ENCODE measurements at places on chromosomes 3 and 15. TPM values are rescaled to one million over a fixed set of nuclear protein-coding genes. Genes with fewer than 3 reads are reported as not detected.
A peak's percentile ranks its signal among the peaks of the same experiment; 100 is the strongest.

DNA sequence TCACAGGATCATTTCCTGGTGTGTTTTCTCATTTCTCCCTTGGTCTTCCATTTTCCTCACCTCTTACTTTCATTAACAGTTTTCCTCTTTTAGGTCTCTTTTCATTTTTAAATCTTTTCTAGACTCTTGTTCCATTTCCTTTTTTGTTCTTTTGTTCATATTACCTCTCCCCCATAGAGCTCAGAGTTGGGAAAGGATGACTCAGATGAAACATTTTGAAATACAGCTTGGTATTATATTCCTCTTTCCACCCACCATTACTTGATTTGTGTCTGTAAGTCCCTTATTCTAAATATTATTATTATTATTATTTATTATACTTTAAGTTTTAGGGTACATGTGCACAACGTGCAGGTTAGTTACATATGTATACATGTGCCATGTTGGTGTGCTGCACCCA, 153.1 kb downstream of the VGLL3 start:
- H3K27me3 ChIP-seq, result no peaks in the 10 kb centered on the region
- H3K4me3 ChIP-seq, result no peak overlapping the region

DNA sequence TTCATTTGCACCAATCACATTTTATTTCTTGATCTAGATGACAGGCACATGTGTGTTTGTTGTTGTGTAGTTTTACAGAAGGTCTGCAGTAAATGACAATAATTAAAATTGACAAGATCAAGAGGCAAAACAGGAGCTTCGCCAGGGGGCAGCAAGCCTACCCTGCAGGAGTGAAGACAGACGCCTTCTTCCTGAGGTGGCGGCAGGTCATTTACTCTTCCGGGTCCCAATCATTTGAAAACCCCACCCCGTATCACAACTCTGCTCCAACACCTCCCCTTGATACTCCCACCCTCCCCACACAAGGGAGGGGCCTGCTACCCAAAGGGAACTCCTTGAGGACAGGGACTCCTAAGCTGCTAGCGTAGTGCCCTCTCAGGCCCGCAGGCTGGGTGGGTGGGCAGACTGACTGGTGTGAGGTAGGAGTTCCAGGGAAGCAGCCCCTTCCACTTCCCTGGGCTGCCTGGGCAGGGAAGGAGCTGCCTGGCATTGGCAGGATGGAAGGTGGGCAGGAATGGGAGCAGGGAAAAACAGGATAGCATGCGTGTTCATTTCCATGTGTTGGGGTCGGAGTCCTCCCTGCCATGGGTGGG, 13.1 kb downstream of the CHDH start:
- no peak overlapping the region for H3K27ac ChIP-seq
- no peaks in the 10 kb centered on the region for H3K36me3 ChIP-seq
- no peak for ATAC-seq
- no peak overlapping the region for H3K4me3 ChIP-seq
- no peaks in the 10 kb centered on the region for H3K4me1 ChIP-seq

DNA sequence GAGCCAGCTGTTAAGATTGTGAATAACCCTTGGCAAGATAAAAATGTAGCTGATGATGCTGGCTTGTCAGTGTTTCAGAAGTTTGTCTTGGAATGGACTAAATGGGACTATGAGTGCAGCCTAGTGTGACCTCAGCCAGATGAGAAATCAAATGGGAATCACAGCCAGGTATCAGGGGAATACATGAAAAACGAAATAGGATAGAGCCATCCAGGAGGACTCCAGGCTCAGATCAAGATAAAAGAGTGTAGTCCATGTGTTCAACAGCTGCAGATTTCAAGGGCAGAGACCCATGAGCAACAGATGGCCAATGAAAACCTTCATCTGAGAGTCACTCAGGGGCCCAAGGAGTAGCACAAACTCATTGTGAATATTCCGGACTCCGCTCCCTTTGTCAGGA, 1080.9 kb upstream of the CADM2 start:
- H3K4me1 ChIP-seq, result no peaks in the 10 kb centered on the region
- H3K27me3 ChIP-seq, result no peaks in the 10 kb centered on the region
- no peak overlapping the region for H3K27ac ChIP-seq
- ATAC-seq, result no peak
- no peak overlapping the region for H3K4me3 ChIP-seq
- H3K36me3 ChIP-seq, result no peaks in the 10 kb centered on the region

ETV5 gene
- total RNA-seq, result 1.2 TPM

DNA sequence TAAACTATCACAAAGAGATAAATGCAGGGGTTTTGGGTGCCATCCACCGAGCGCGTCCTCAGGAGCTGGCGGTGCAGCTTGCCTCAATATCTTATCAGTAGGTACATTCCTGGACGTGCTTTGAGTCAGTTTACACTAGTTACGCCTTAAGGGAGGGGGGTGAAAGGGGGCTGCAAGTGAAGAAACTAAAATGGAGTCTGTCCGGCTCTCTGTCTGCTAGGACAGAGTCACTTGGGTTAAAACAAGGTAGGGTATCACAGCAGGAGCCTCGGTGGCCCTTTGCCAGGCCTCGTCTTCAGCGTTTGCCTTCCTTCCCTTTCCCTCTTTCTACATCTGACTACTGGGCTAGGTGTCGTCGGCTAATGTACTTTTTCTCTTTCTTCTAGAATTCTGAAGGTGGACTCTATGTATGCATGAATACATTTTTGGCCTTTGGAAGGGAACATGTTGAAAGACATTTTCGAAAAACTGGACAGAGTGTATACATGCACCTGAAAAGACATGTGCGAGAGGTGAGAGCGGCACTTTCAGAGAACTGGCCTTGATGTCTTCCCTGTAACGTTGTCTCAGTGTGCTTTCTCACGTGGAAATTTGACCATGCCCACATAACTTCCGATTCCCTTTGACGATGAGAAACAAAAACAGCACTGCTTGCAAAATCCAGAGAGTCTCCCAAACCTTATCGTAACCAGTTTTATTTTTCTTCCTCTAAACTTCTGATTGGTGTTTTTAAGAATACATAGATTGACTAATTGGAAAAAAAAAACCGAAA, 28.8 kb downstream of the USP13 start:
- peaks cover 12% of the 10 kb centered on the region for H3K36me3 ChIP-seq
- H3K27ac ChIP-seq, result no peak overlapping the region
- ATAC-seq, result no peak
- H3K4me1 ChIP-seq, result no peaks in the 10 kb centered on the region
- no peak overlapping the region for H3K4me3 ChIP-seq
- H3K27me3 ChIP-seq, result no peaks in the 10 kb centered on the region

SLC51B gene
- total RNA-seq, result not detected

PLSCR5 gene
- total RNA-seq, result not detected

DNA sequence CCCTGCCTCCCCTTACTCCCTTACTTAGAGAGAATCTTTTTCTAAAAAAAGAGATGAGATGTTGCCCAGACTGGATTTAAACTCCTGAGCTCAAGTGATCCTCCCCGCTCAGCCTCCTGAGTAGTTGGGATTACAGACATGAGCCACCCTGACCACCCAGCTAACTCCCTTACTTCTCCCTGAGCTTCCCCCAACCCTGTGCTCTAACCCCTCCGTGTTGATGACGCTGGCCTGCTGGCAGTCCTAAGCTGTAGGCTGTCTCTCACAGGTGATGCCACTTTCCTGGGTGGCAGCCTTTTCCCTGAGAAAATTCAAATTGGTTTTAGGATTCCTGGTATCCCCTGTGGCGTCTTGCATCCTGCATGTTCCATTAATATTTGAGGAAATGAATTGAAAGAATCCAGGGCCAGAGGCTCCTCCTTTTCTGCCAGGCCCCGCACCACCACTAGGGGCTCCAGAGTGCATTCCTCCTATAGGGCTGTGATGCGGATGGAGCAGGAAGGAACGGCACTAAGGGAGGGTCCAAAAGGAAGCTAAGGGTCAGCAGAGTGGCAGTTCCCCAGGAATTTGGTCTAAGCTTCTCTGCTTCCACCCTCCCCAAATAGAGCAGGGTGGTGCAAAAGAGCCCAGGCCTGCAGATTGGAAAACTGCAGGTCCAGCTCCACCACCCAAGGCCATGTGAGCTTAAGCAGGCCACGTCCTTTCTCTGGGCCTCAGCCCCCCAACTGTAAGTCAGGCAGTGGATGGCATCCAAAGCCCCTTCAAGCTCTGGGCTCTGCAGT, 101.1 kb downstream of the DAPK2 start:
- no peaks in the 10 kb centered on the region for H3K36me3 ChIP-seq
- peak overlapping the region; percentile 75 for H3K27ac ChIP-seq
- peak overlapping the region; percentile 7 for H3K4me3 ChIP-seq
- no peaks in the 10 kb centered on the region for H3K27me3 ChIP-seq
- H3K4me1 ChIP-seq, result peaks cover 5% of the 10 kb centered on the region
- ATAC-seq, result peak; percentile 93

GRCh38 chr15:100229181-100230163, 112.3 kb downstream of the ADAMTS17 start:
- no peaks in the 10 kb centered on the region for H3K27me3 ChIP-seq
- peaks cover 15% of the 10 kb centered on the region for H3K4me1 ChIP-seq

- H3K4me3 ChIP-seq, result no peak overlapping the region
- peak; percentile 36 for ATAC-seq
- no peak overlapping the region for H3K27ac ChIP-seq
Measured at GRCh38 chr3:125191730-125192129, 20.8 kb downstream of the SLC12A8 start.

GOLGA6L9 gene
- 2.7 TPM for total RNA-seq

VGLL3 gene
- 0.03 TPM for total RNA-seq

LRRC2 gene
- not detected for total RNA-seq

GRCh38 chr3:29463304-29463703, 182.4 kb downstream of the RBMS3 start:
- H3K36me3 ChIP-seq, result no peaks in the 10 kb centered on the region
- H3K4me3 ChIP-seq, result no peak overlapping the region
- H3K27me3 ChIP-seq, result no peaks in the 10 kb centered on the region
- ATAC-seq, result no peak
- H3K4me1 ChIP-seq, result no peaks in the 10 kb centered on the region

CCDC33 gene
- not detected for total RNA-seq

DNASE1L3 gene
- not detected for total RNA-seq

NEK4 gene
- 17.7 TPM for total RNA-seq

DNA sequence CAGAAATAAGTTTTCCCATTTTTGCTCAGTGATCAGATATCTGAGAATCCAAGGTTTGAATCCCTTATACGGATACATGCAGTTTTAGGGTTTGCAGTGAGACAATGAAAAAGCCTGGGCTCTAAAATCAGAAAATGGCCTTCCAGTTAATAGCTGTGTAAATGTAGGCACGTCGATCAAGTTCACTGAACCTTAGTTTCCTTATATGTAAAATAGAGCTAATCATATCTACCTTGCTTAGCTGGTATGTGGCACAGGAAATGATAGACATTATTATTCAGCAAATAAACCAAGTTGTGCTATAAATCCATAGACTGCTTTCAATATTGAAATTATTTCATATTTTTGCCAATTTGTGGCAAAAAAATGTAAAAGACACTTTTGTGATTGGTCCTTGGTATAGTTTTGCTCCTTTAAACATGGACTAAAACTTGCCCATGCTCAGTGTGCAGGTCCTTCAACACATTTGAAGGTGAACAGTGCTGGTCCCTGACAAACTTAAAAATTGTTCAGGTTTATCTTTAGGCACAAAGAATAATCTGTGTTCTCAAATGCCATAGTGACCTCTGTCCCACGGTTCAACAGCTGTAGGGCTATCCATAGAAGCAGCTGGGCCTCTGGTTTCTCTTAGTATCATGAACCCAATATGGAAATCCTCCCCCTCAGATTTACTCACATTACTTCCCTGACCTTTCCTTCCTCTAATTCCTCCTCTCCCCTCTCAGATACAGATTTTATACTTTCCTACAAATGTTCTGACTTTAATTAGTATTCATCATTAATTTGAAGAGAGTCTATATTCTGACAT, 51.0 kb downstream of the CCDC54 start:
- H3K27me3 ChIP-seq, result no peaks in the 10 kb centered on the region
- H3K4me1 ChIP-seq, result no peaks in the 10 kb centered on the region
- no peak overlapping the region for H3K4me3 ChIP-seq
- no peak overlapping the region for H3K27ac ChIP-seq
- no peaks in the 10 kb centered on the region for H3K36me3 ChIP-seq

CLDN11 gene
- total RNA-seq, result not detected

DNA sequence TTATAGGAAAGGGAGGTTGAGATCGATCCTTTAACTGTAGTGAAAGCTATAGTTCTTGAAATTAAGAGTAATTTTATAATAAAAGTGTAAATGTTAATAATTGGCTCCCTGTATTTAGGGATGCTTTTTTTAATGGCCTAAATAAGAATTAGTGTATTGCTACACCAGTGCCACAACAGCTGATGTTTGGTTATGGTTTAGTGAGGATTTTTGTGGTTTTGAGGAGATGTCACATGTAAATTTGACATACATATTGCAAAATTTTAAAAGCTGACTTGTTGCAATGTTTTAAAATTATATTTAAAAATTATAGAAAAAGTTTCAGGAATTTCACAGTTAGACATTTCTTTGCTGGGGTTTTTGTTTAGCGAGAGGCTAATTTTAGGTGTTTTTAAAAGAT, 3.9 kb downstream of the TSC22D2 start:
- H3K27me3 ChIP-seq, result no peaks in the 10 kb centered on the region
- H3K4me3 ChIP-seq, result peak overlapping the region; percentile 77
- peaks cover 29% of the 10 kb centered on the region for H3K4me1 ChIP-seq
- H3K36me3 ChIP-seq, result peaks cover 63% of the 10 kb centered on the region

PEX5L gene
- total RNA-seq, result 0.08 TPM

- ATAC-seq, result no peak
- H3K27me3 ChIP-seq, result no peaks in the 10 kb centered on the region
- no peak overlapping the region for H3K4me3 ChIP-seq
- H3K27ac ChIP-seq, result no peak overlapping the region
- peaks cover 10% of the 10 kb centered on the region for H3K4me1 ChIP-seq
Measured at GRCh38 chr15:34304613-34305012, 33.0 kb downstream of the SLC12A6 start.

EXD1 gene
- 0.16 TPM for total RNA-seq

DNA sequence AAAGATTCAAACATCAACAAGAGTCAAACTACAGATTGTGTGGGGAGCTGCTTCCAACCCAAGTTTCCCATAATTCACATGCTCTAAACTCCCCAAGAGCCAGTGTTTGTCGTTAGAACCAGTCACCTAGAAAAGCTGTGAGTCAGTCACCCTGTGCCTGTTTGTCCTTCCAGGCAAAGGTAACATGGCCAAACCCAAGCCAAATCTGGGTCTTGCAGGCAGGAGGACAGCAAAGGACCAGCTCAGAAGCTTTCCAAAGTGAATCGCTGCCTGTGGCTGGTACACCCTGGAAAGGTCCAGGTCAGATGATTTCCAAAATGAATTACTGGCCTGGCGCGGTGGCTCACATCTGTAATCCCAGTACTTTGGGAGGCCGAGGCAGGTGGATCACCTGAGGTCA, 251.5 kb downstream of the FAM43A start:
- H3K36me3 ChIP-seq, result no peaks in the 10 kb centered on the region
- no peak overlapping the region for H3K4me3 ChIP-seq
- H3K4me1 ChIP-seq, result no peaks in the 10 kb centered on the region
- no peak for ATAC-seq
- H3K27me3 ChIP-seq, result peaks cover 10% of the 10 kb centered on the region

Data from activated T-helper 17 cell treated with anti-CD3 and anti-CD28 coated beads, Interleukin-2, amount 50 U/mL, for 72 hours (primary cell).